ENCODE measurements at places on chromosomes 3 and 15.
A peak's percentile ranks its signal among the peaks of the same experiment; 100 is the strongest.

GRCh38 chr3:169633789-169634188 is 29.7 kb downstream of the MECOM start:
- DNase-seq = no peak

GRCh38 chr3:4309491-4310128 is 6.4 kb downstream of the SETMAR start:
- DNase-seq = no peak

DNA sequence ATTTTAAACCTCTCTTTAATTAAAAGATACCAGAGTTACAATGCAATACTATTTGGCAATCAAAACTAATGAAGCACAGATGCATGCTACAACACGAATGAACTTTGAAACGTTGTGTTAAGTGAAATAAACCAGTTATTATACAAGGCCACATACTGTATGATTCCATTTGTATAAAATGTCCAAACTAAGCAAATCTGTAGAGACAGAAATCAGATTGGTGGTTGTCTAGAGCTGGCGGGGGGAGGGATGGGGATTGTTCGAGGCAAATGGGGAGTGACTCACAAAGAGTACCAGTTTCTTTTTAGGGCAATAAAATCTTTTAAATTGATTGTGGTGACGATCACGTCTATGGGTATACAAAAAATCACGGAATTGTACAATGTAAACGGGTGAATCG is 677.0 kb downstream of the NTRK3 start:
- no peak for DNase-seq

GRCh38 chr3:143972155-143972504 is 507 bp downstream of the DIPK2A start:
- no peak for DNase-seq

- no peak for DNase-seq
Observed at GRCh38 chr15:75371486-75371885, 3.1 kb upstream of the MAN2C1 start.

- no peak for DNase-seq
Observed at GRCh38 chr3:134869153-134869726, 74.2 kb downstream of the EPHB1 start.

GRCh38 chr3:165617134-165617533 is 220.1 kb downstream of the BCHE start:
- no peak for DNase-seq

DNA sequence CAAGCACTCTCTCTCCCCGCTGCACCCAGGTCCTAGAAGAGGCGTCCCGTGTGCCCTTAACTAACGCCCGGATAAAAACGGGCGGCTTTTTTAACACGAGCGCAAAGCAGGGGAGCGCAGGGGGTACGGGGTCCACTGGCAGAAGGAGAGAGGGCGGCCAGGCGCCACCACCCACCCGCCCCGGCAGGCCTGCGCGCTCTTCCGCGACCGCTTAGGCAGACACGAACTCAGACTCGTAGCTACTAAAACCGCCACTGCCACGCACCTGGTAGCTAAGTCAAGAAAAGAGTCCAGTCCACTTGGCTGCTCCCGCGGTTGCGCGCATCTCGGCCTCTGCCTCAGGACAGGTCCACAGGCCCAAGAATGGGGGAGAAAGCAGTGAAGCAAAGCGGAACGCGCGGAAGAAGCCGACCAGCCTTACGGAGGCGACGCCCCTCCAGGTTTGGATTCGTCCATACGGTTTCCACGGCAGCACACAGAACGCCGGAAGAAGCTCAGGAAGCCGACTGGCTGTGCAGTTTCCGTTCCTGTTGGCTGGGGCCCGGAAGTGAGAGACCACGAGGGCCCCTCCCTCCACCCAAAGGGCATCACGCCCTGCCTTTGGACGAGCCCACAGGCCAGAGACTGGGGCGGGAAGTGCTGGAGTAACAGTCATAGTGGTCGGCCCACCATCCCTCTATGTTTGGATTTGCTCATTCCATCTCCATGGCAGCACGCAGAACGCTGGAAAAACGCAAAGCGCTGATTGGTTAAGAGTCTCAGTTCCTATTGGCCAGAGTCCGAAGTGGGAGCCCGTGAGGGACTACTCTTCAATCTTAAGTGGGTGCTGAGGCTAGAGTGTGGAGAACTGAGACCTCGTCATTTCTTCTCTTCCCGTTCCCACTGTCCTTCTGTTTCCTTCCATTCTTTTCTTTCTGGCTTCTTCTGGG is at the start of gene ULK4:
TSS of gene ULK4 (minus strand) at position 353 of the 929 bp plus-strand sequence. CDS start 7,344 bp downstream, outside the sequence.
- peak; percentile 94 for DNase-seq
